ENCODE measurements at places on chromosomes 11 and 22.

DNA sequence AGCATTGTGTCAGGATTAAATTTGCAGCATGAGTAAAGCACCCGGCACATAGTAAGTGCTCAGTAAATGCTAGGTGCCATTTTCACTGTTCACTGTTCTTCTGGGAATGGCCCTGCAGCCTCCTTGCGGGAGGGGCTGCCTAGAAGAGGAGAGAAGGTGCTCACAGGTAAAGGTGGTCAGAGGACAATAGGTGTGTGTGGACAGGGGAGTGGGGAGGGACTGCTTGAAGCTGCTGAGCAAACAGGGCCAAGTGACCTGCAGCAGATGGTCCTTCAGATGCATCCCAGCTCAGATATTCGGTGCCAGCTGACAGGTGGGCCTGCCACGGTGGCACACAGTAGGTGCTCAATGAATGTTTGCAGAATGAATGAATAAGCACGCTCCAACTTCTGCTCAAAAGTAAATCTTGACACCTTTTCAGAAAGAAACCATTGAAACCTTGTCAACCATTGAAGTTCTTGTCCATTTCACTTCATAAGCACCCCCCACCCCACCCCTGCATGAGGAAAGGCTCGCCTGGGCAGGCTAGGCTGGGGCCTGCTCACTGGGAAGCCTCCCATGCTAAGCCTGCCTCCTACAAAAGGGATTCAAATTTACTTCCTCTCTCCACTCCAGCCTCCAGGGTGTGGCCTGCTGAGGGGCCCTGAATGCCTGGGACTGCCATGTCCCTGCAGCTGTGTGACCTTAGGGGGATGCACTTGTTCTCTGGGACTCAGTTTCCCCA, 1.6 kb downstream of the KIAA0930 start:
- no peak for DNase-seq

GRCh38 chr11:44620328-44620725, 54.9 kb downstream of the CD82 start:
- no peak for DNase-seq

- DNase-seq = no peak
Observed at GRCh38 chr22:46815132-46815531, 52.7 kb downstream of the TBC1D22A start.

DNA sequence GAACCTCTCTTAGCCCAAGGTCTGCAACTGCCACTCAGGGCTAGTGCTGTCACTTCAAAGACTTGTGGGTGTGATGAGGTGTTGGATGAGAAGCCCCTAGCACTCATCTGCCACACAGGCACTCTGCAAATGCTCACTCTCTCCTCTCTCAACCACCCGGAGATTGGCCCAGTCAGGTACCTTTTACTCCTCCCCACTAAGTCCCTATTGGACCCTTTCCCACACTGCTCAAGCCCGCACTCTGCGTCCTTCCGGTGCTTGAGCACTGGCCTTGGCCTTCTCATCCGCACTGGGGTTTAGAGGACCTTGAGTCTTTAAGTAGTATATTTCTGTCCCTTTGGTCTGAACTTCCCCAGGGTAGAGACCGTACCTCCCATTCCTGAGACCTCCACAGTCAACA, 308.0 kb downstream of the NXPE2 start:
- DNase-seq = no peak

DNA sequence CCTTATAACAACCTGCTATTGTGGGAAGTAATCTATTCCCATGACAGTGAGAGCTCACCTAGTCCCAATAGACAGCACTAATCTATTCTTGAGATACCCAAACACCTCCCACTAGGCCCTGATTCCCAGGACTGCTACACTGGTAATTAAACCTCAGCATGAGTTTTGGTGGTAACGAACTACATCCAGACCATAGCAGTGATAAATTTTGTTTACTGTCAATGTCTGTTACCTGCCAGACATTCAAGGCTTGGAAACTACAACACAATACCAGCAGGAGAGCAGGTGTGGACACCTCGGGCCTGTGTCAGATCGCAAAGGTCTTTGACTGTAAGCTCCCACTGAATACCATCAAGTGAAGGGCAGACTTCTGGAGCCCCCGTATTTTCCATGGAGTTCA, 187.1 kb downstream of the ARHGAP42 start:
- no peak for DNase-seq

DNA sequence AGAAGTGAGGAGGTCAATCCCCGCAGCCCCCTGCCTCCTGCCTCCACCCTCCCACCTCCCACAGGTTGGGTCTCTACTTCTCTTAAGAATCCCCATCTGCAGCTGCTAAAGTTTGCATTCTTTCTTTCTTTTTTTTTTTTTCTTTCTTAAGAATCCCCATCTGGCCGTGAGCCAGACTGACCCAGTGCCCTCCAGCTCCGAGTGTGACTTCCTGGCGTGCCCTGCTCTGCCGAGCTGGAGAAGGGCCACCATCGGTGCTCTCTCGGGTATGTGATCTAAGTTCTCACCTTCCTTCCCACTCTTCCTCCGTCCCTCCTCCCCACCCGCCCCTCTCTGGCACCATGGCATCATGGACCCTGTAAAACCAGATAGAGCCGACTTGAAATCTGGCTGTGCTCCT, 66.7 kb upstream of the LMO1 start:
- DNase-seq = no peak

DNA sequence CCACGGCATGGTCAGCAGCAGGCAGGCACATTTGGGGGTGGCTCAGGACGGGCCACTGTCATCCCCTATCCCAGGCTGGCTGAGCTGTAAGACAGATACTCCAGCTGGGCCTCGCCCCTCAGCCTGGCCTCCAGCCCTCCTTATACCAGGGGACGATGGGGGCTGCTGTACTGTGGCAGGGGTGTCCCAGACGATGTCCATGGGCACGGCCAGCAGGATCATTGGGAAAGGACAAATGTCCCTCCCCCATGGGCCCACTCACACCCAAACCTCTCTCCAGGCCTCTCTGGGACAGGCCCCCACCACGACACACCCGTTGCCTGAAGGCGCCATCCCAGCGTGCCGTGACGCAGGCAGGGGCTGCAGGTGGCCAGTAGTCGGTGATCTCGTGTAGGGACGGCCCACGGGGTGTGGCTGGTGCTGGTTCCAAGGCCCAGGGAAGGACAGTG, 1.5 kb upstream of the IL17REL start:
- no peak for DNase-seq

DNA sequence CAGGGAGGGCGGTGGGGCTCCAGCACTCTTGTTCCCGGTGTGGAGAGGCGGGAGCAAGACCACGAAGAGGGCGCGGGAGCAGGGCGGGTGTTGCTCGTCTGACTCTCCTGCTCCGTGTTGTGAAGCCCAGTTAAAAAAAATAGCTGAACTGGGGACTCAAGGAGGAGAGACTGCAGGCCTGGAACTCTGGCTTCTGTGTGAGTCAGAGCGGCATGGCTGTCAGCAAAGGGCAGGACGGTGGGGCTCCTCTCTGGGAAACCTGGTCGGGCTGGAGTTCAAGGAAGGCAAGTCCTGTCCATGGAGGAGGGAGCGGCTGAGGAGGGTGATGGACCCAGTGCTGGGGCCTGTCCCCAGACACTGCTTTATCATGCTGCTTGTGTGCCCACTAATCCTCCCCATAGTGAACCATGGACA, 152.3 kb downstream of the FEZ1 start:
- DNase-seq = no peak

- no peak for DNase-seq
Observed at GRCh38 chr11:127998421-127998820, 588.9 kb downstream of the ETS1 start.

- DNase-seq = no peak
Observed at GRCh38 chr11:123483058-123483457, 53.0 kb downstream of the GRAMD1B start.

DNA sequence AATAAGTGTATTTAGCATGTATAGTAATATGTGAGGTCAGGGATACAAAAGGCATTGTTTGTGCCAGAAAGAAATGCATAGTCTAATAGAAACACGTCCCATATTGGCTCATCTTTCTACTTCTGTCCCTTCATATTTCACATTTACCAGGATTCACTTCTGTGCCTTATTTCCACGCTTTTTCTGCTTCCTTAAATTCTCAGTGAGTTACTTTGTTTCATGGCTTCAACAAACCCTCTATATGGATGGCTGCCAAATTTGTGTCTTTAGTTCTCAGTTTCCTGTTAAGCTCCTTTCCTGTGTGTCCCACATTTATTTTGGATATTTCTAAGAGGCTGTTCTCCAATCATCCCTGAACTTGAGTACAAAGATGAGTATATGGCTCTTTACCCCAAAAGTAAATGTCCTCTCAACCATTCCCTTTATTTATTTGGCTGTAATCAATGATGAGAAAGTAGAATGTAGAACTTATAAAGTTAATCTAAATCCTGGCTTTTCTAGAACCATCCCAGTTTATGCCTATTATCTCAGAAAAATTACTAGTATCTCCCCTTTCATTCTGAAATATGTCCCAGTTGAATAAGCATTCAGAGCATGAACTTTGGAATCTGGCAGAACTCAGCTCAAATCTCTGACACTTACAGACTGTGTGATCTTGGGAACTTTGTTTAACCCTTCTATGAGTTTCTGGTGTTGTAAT, 23.5 kb downstream of the OR8B12 start:
- no peak for DNase-seq

GRCh38 chr11:8090756-8091155, 9.7 kb downstream of the TUB start:
- no peak for DNase-seq

- no peak for DNase-seq
Observed at GRCh38 chr11:84626256-84626655, 1000.9 kb downstream of the DLG2 start.

GRCh38 chr11:100445231-100445735, 241.8 kb upstream of the ARHGAP42 start:
- DNase-seq = no peak

DNA sequence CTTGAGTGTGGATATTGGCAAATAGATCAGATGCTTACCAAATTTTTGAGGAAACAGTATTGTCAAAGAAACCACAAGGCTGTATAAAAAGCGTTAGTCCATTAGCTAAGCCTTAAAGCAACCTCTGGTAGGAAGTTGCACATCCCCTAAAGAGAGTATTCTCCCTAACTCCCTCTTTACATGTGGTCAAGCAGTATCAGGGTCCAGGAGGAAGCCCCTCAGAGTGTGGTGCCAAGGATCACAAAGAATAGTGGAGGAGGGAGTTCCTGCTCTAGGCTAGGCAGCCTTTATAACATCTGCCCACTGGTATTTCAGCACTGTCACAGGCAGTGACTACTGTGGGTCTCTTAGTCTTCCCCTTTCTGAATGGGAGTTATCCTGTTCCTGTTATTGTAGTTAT, 18.8 kb upstream of the AMPD3 start:
- no peak for DNase-seq

- no peak for DNase-seq
Observed at GRCh38 chr22:22141771-22142591, 102.6 kb upstream of the VPREB1 start.

DNA sequence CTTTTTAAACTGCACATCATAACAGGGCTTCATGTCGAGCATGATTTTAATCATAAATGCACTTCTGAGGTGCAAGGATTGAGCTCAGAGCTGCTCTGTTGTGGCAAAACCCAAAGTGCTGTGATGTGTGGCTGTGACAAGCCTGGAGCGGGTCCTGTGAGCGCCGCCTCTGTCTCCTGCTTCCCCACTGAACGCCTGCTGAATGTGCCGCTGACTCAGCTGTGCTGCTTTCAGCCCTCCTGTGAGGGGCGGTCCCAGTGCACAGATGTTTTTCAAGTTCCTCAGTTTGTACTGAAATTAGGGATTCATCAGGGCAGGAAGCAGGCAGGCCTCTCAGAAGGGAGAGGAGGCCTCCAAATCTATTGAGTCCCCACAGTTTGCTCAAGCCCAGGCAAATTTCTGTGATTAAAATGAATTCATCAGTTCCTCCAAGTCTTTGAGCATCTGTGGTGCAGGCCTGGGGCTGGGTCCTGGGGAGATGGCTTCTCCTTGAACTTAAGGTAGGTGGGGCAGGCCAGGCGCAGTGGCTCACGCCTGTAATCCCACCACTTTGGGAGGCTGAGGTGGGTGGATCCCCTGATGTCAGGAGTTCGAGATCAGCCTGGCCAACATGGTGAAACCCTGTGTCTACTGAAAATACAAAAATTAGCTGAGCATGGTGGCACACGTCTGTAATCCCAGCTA, 3.0 kb upstream of the GTSE1 start:
- DNase-seq = no peak

DNA sequence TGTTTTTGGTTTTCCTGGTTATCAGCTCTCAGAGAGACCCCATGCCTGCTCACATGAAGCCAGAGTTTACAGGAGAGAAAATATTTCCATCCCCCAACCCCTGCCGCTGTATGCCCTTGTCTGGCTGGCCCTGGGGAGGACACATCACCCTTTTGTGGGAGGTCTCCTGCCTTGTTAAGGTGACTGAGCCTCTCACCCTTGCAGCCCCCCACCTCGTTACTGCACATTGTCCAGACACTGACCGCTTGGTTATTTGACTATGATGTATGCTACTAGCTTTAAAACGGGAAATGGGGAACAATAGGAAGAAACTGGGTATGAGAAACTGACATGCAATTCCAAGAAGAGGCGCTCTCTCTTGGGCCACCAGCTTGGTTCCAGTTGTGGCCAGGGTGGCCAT, 51.1 kb upstream of the RFPL3 start:
- no peak for DNase-seq

DNA sequence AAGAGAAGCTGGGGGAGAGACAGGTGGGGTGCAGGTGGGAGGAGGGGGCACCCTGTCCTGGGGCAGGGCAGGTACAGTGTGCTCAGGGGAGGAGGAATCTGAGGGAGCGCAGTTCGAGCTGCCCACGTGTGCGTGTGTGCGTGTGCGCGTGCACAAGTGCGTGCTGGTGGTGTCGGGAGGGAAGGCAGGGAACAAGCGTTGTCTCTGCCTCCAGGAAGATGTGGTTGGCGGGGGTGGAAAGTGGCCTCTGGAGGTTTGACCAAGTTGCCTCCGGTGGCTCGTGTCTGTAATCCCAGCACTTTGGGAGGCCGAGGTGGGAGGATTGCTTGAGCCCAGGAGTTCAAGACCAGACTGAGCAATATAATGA, 49.9 kb upstream of the THY1 start:
- DNase-seq = no peak

DNA sequence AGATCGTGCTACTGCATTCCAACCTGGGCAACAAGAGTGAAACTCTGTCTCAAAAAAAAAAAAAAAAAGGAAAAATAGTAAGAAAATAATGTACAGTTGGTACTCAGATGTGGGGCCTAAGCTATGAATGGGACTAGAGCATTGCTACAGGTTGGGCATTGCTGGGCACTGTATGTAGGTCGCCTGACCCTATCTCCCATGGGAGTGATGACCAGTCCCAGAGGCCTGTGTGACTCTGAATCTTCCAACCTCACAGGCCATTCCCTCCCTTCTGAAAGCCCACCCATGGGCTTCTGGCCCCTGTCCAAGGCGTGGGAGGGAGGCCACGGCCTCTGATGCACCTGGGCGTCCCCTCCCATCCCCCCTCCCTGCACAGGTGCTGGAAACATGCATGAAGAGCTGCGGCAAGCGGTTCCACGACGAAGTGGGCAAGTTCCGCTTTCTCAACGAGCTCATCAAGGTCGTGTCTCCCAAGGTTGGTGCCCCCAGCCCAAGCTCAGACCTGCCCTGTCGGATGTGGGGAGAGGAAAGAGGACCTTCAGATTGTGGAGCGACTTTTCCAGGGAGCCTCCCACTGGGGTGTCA, 9.5 kb downstream of the GGA1 start:
- no peak for DNase-seq

GRCh38 chr22:44453441-44454112, 44.5 kb downstream of the RTL6 start:
- no peak for DNase-seq

- no peak for DNase-seq
Observed at GRCh38 chr11:36349351-36350136, 53.5 kb downstream of the PRR5L start.
